ENCODE measurements at places on chromosomes 7 and 10. TPM values are rescaled to one million over a fixed set of nuclear protein-coding genes. Genes with fewer than 3 reads are reported as not detected.

DNA sequence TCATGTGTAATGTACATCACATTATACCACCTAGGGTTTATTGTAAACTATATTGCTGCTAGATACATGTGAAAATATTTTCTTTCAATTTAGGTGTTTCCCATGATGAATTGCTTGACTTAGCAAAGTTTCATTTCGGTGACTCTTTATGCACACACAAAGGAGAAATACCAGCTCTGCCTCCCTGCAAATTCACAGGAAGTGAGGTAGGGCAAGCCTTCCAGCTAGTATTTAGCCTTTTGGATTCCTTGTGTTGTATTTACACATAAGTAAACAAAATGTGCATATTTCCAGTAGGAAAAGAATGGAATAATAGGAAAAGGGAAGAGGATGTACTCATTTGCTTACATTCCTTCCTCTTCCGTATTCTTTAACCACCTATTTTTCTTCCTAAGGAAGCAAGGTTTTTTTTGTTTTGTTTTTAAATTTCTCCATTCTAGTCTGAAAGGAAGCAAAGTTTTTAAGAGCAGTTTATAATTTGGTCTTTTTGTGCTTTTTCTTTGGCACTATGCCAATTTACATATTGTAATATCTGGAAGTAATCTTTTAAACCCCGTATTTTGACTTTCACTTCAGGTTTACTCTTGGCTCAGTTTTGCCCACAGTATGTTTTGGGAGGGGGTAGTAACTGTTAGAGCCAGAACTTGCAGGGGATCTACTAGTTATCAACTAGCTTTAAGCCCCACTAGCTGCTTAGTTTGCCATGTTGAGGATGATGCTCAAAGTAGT is 10.4 kb downstream of the PMPCB start:
- H3K4me3 ChIP-seq = no peak overlapping the region
- peaks cover 10% of the 10 kb centered on the region for H3K4me1 ChIP-seq
- peaks cover 68% of the 10 kb centered on the region for H3K36me3 ChIP-seq
- no peaks in the 10 kb centered on the region for H3K27me3 ChIP-seq

Gene CPED1
- total RNA-seq = not detected

DNA sequence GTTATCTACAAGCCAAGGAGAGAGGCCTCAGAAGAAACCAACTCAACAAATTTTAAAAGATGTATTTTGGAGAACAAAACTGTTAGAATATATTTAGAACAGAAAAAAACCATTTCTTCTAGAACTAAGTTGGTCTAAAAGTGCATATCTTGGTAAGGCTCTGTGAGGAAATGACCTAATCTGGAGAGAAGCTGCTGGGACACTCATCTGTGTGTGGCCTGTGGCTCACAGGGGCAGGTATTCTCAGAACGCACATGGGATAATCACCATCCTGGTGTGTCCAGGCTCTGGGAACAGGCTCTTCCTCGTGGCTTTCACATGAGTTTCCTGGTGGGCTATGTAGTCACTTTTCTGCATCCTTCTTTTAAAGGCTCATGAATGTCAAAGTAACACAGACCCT is 38.1 kb upstream of the PRSS1 start:
- H3K27me3 ChIP-seq = no peaks in the 10 kb centered on the region
- peaks cover 71% of the 10 kb centered on the region for H3K4me1 ChIP-seq
- peak overlapping the region; percentile 66 for H3K4me3 ChIP-seq
- H3K27ac ChIP-seq = peak overlapping the region; percentile 90
- no peaks in the 10 kb centered on the region for H3K36me3 ChIP-seq

DNA sequence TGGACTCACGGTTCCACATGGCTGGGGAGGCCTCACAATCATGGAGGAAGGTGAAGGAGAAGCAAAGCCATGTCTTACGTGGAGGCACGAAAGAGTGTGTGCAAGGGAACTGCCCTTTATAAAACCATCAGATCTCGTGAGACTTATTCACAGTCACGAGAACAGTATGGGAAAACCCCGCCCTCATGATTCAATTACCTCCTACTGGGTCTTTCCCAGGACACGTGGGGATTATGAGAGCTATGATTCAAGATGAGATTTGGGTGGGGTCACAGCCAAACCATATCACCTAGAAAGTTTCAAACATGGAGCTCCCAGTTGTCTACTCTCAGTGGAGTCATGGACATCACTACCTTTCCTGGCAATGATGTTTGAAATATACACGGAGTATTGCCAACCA is 49.6 kb downstream of the CYCS start:
- H3K27me3 ChIP-seq = peaks cover 10% of the 10 kb centered on the region
- DNase-seq = no peak
- H3K36me3 ChIP-seq = no peaks in the 10 kb centered on the region
- H3K27ac ChIP-seq = no peak overlapping the region

Gene CPXM2
- not detected for total RNA-seq

DNA sequence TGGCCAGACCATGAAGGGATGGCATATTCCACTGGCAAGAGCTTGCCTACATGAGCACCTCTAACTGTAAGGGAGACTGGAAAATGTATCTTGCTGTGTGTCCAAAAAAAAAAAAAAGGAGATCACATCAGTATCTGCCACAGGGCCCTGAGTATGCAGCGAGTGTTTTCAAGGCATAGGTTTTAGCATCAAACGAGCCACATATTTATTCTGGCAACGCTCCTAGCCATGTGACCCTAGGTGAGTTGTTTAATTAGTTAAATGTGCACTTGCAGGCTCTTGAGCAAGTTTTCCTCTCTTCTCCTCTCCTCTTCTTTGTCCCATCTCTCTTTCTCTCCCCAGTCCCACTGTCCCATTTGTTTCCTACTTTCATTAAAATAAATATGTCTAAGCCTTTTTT is 428.7 kb upstream of the AKR1E2 start:
- no peak overlapping the region for H3K27ac ChIP-seq
- no peaks in the 10 kb centered on the region for H3K36me3 ChIP-seq
- H3K4me3 ChIP-seq = no peak overlapping the region
- no peaks in the 10 kb centered on the region for H3K4me1 ChIP-seq

DNA sequence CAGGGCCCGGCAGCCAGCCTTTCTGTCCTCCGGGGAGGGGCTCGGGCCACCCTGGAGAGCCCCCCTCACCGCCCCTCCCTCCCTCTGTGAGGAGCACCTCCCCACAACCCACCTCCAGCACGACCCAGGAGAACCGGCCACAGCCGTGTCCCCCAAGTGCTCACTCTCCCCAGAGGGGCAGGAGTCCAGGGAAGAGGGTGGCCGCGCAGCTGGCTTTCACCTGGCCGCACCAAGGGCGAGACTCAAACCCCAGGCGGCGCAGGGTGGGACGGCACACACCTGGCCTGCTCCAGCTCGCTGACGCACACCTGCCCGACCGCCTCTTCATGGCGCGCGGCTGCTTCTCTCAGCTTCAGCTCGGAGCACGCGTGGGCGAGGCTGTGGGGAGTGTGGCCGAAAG is 73.4 kb downstream of the CFAP46 start:
- H3K27ac ChIP-seq = no peak overlapping the region
- H3K4me1 ChIP-seq = peaks cover under 1% of the 10 kb centered on the region
- DNase-seq = no peak
- no peaks in the 10 kb centered on the region for H3K36me3 ChIP-seq
- peaks cover 1% of the 10 kb centered on the region for H3K27me3 ChIP-seq
- no peak overlapping the region for H3K4me3 ChIP-seq

- peaks cover 9% of the 10 kb centered on the region for H3K27me3 ChIP-seq
- H3K4me1 ChIP-seq = no peaks in the 10 kb centered on the region
- H3K36me3 ChIP-seq = no peaks in the 10 kb centered on the region
These were observed 111.2 kb upstream of the TMEM72 start for GRCh38 chr10:44799966-44800365.

DNA sequence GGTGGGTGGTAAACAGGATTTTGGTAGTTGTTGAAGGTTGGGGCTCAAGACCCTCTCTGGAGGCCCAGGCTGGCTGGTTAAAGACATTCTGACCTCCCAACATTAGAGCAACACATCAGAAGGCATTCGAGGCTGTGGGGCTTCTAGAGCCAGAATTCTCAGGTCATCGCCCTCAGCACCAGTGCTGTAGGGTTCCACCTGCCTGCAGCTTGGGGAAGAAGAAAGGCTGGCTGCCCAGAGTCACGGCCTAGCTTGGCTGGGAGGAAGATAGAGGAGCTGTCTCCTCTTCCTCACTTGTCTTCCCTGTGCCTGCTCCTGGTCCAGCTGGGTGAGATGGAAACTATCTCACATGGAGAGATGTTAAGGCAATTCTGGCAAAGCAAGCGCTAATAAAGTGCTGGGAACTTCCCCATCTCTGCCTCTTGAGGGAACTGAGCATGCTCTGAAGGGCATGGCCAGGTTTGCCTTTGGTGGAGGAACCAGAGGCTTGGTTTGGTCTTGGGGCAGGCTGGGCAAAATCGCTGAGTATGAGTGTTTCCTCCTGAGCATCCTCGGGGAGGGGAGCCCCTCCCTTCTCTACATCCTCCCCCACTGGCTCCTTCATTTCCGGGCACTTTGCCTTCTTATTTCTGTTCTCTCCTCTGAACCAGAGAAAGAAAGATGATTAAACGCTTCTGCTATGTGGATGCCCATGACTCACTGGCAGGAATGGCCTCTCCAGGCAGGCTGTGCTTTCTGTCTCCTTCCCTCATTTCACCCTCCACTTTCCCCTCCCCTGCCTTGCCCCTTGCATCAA is 509.0 kb upstream of the PODXL start:
- no peaks in the 10 kb centered on the region for H3K4me1 ChIP-seq
- no peak for DNase-seq
- H3K27ac ChIP-seq = no peak overlapping the region

Gene EPO
- not detected for total RNA-seq

DNA sequence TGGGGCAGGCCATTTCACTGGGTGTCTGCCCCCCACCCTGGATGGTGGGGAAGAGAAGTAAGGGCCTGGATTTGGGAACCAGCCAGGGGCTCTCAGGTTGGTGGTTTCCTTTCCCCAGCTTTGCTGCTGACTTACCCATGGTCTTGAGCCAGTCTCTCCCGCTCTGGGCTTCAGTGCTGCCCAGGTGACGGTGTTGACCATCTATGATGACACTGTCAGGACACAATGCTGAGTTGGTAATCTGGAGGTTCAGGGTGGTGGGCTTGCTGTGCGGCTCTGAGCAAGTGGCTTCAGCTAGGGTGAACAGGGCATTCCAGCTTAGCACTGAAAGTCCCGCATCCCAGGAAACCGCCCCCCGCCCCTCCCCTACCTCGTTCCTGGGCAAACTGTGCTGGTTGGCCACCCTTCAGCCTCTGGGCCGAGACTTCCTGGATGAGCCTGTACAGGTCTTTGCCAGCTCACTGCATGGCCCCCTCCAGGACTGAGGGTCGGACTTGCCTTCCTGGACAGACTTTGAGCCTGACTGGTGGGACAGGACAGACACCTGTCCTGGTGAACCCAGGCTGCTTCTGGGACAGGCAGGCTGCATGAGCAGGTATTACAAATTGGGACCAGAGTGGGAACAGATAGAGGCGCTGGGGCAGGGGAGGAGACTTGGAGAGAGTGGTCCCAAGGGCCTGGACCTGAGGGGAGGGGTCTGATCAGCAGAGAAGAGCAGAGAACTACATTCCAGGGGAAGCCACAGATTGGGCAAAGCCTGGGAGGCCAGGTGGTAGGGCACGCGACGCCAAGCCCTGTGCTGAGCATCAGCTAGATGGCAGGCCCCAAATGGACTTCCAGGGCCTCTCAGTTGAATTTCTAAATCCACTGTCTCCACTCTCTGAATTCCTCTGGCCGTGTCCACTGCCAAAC is 19.9 kb upstream of the ZMIZ1 start:
- peaks cover 1% of the 10 kb centered on the region for H3K36me3 ChIP-seq
- DNase-seq = no peak
- H3K27ac ChIP-seq = peak overlapping the region; percentile 97
- H3K4me3 ChIP-seq = peak overlapping the region; percentile 75
- no peaks in the 10 kb centered on the region for H3K27me3 ChIP-seq

- no peaks in the 10 kb centered on the region for H3K4me1 ChIP-seq
- DNase-seq = no peak
- H3K4me3 ChIP-seq = no peak overlapping the region
- no peaks in the 10 kb centered on the region for H3K27me3 ChIP-seq
- H3K36me3 ChIP-seq = no peaks in the 10 kb centered on the region
- H3K27ac ChIP-seq = no peak overlapping the region
These were observed 143.6 kb upstream of the NFE2L3 start for GRCh38 chr7:26008428-26008827.

- peaks cover 13% of the 10 kb centered on the region for H3K27me3 ChIP-seq
- H3K27ac ChIP-seq = no peak overlapping the region
- no peak overlapping the region for H3K4me3 ChIP-seq
- no peaks in the 10 kb centered on the region for H3K36me3 ChIP-seq
- no peaks in the 10 kb centered on the region for H3K4me1 ChIP-seq
These were observed 20.8 kb downstream of the SH3PXD2A start for GRCh38 chr10:103834436-103835095.

DNA sequence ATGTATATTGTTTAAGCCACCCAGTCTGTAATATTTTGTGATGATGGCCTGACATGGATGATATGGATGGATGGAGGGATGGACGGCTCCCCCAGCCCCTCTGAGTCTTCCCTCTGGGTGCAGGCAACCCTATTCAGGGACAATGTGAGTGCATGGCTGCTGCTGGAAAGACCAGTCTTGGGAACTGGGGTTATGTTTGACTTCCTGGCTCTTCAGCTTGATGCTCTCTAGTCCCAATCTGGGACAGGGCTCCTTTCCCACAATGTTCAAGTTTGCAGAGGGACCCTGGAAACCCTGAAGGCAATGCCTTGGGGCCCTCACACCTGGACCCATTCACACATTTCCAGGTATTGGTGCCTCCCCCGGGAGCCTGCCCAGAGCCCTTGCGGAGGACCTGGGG is 52.3 kb upstream of the RET start:
- H3K36me3 ChIP-seq = no peaks in the 10 kb centered on the region
- no peak overlapping the region for H3K4me3 ChIP-seq
- DNase-seq = no peak
- no peaks in the 10 kb centered on the region for H3K4me1 ChIP-seq
- H3K27me3 ChIP-seq = peaks cover 7% of the 10 kb centered on the region

Gene NPC1L1
- total RNA-seq = not detected

DNA sequence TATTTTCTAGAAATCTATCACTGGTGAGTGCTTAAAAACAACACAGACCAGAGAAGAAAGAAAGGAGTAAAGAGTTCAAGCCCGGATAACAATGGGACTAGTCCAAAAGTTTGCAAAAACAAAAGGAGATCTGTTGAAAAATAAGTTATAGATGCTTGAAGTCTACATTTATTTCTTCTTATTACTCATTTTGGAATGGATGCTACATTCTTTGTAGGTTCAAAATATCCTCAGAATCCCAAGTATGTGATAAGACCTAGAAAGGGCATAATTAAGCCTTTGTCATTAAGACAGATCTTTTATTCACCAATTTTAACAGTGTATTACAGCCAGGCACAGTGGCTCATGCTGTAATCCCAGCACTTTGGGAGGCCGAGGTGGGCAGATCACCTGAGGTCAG is 42.7 kb upstream of the ITGB8 start:
- no peak for DNase-seq
- no peaks in the 10 kb centered on the region for H3K4me1 ChIP-seq
- H3K27ac ChIP-seq = no peak overlapping the region

Gene INTS15
- 40.4 TPM for total RNA-seq

DNA sequence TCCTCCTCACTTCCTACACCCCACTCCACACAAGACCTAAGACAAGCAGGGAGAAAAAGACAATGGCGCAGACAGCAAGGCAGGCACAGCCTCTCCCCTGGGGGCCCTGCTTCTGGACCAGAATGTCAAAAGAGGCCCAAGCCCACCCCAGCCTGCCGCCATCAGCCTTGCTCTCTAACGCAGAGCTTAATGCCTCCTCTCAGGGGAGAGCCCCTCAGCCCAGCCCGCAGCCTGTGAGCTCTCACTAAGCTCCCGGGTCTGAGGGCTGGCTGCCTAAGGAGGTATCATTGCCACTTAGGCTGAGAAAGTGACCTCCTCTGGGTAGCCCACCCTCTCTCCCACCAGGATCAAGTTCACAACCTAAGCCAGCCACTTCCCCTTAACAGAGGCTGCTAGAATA is 16.7 kb downstream of the SLIT1 start:
- no peak overlapping the region for H3K4me3 ChIP-seq
- no peak overlapping the region for H3K27ac ChIP-seq
- H3K36me3 ChIP-seq = no peaks in the 10 kb centered on the region
- H3K4me1 ChIP-seq = no peaks in the 10 kb centered on the region
- no peak for DNase-seq
